ENCODE measurements at places on chromosomes 5 and 9.

DNA sequence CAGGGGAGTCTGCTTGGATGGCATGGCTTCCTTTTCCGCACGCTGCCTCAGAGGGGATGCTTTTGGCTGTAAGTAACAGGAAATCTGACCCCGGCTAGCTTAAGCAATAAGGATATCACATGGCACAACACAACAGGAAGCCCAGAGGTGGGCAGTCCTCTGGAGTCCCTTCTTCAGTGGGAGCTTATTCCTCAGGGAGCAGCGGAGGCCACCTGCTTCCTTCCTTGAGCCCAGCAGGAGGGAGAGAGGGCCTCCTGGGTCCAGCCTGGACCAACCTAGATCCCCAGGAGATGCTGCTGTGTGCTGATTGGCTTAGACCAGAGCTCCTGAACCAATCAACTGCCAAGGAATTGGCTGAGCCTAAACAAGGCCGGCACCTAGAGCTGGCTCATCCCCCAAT, 66.3 kb downstream of the C9orf50 start:
- H3K27ac ChIP-seq: no peak overlapping the region
- H3K27me3 ChIP-seq: no peaks in the 10 kb centered on the region
- H3K4me3 ChIP-seq: no peak overlapping the region
- H3K36me3 ChIP-seq: no peaks in the 10 kb centered on the region

- no peak overlapping the region for H3K4me3 ChIP-seq
- peaks cover 20% of the 10 kb centered on the region for H3K4me1 ChIP-seq
- H3K27ac ChIP-seq: no peak overlapping the region
- no peaks in the 10 kb centered on the region for H3K27me3 ChIP-seq
Observed at GRCh38 chr5:157611571-157612476, 36.2 kb upstream of the ADAM19 start.

DNA sequence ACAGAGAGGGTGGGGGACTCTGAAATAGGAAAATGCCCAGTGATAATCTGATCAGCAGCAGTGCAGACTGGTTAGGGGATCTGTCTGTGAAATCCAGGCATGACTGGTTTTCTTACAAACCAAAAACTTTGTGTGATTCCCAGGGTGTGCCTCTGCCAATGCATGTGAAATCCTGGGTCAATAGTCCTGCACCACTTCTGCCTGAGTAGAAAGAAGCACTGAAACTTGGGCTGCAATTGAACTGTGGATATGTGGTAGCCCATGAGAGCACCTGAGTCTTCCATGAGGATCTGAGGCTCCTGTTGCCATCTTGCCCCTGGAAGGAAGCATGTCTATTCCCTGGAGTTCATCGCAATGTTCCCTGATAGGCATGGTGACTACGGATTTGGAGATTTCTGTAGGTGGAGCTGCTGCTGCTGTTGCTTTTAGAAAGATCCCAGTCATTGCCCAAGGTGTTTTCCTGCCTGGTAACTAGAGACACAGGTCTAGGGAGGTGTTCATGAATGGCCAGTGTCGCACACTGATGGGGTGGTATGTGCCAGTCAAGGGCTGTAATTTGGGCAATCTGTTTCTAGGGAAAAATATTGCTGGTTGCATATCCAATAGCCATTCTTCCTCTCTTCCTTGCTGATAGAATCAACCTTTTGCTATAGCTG, 146.7 kb downstream of the CARTPT start:
- no peaks in the 10 kb centered on the region for H3K4me1 ChIP-seq
- H3K4me3 ChIP-seq: no peak overlapping the region
- no peaks in the 10 kb centered on the region for H3K27me3 ChIP-seq
- no peaks in the 10 kb centered on the region for H3K36me3 ChIP-seq

DNA sequence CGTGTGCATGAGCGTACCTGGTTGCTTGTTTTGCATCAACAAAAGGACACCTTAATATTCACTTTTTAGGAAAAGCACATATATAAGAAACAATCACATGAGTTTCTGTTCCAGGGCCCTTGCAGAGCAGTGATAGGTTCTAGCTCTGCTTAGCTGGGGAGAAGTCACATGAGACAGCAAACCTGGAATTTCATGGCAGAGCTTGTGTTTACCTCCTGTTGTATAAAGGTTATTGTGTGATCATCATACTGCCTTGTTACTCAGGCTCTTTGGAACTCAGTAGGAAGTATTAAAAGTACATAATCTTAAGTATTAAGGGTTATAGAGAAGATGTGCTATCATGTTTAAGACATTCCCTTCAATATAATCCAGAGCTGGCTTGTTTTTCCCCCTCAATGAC, 18.0 kb upstream of the VLDLR start:
- H3K4me1 ChIP-seq: no peaks in the 10 kb centered on the region
- H3K36me3 ChIP-seq: no peaks in the 10 kb centered on the region
- peaks cover 3% of the 10 kb centered on the region for H3K27me3 ChIP-seq
- no peak for DNase-seq
- H3K4me3 ChIP-seq: no peak overlapping the region

GRCh38 chr9:32258482-32258881, 126.0 kb upstream of the ACO1 start:
- H3K27me3 ChIP-seq: no peaks in the 10 kb centered on the region
- H3K4me3 ChIP-seq: no peak overlapping the region

- peaks cover 18% of the 10 kb centered on the region for H3K27me3 ChIP-seq
- no peak for DNase-seq
- peaks cover 15% of the 10 kb centered on the region for H3K4me1 ChIP-seq
- no peak overlapping the region for H3K27ac ChIP-seq
- H3K4me3 ChIP-seq: no peak overlapping the region
Observed at GRCh38 chr9:123319541-123320339, 36.3 kb upstream of the CRB2 start.

DNA sequence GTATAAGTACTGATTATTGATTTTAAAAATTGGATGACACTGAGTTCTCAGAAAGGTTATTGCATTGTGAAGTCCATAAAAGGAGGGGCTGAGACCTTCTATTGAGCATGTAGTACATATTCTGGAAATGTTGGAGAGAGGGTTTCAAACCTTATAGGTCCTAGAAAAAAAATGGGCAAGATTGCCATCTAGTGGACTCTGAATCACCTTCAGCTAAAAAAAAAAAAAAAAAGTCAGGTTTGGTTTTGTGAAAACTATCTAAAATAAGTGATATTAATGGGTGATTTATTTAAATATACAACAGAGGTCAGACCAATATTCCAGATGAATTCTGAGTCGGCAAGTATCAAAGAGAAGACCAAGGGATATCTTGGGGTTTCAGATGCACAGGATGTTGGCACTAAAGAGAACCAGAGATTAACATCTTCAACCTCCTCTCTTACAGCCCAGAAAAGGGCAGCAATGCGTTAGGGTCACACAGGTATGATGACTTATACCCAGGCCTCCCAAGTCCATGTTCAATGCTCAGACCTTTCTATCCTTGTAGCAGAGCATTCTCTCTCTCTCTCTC, 109.8 kb upstream of the NMUR2 start:
- no peak for DNase-seq
- H3K4me1 ChIP-seq: no peaks in the 10 kb centered on the region
- H3K27ac ChIP-seq: no peak overlapping the region
- H3K4me3 ChIP-seq: no peak overlapping the region

- DNase-seq: no peak
- no peaks in the 10 kb centered on the region for H3K4me1 ChIP-seq
Observed at GRCh38 chr9:27227192-27227591, 69.8 kb downstream of the EQTN start.

DNA sequence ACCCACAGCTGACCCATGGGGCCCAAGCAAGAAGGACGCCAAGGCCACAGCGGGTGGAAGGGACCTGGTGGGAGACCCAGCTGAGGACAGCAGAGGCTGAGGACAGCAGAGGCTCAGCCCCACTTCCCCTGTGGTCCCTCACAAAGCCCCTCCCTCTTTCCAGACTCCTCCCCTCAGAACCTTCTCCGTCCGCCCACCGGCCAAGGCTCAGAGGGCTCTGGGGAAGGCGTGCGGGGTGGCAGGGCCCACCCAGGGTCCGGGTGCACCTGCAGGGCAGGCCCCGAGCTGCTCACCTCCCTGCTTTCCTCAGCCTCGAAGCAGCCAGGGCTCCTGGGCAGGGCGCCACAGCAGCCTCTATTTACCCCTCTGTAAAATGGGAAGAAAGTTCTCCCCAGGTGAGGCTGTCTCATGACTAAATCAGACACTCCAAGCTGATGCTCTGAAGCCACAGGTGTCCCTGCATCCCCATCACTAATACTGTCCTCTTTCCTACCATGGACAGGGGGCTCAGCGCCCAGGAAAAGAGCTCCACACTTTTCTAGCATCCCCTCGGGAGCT, 137.9 kb upstream of the PPP1R26 start:
- H3K4me1 ChIP-seq: no peaks in the 10 kb centered on the region
- no peak for DNase-seq
- H3K36me3 ChIP-seq: no peaks in the 10 kb centered on the region
- H3K27ac ChIP-seq: no peak overlapping the region
- peaks cover 44% of the 10 kb centered on the region for H3K27me3 ChIP-seq
- no peak overlapping the region for H3K4me3 ChIP-seq
